Left ventricle myocardium superior (tissue), 1 donor: ENCODE measurements at places on chromosomes 1 and 21. TPM values are rescaled to one million over a fixed set of nuclear protein-coding genes. Genes with fewer than 3 reads are reported as not detected.

The PRAMEF4 gene
- total RNA-seq: not detected

The FCRL3 gene
- not detected for total RNA-seq

The FCMR gene
- total RNA-seq: 6.2 TPM

The PLA2G4A gene
- total RNA-seq: 1.4 TPM

The ORC1 gene
- total RNA-seq: 0.32 TPM

The CDC20 gene
- total RNA-seq: 1.3 TPM

The DCST1 gene
- not detected for total RNA-seq

The TMEM54 gene
- total RNA-seq: 6.7 TPM

DNA sequence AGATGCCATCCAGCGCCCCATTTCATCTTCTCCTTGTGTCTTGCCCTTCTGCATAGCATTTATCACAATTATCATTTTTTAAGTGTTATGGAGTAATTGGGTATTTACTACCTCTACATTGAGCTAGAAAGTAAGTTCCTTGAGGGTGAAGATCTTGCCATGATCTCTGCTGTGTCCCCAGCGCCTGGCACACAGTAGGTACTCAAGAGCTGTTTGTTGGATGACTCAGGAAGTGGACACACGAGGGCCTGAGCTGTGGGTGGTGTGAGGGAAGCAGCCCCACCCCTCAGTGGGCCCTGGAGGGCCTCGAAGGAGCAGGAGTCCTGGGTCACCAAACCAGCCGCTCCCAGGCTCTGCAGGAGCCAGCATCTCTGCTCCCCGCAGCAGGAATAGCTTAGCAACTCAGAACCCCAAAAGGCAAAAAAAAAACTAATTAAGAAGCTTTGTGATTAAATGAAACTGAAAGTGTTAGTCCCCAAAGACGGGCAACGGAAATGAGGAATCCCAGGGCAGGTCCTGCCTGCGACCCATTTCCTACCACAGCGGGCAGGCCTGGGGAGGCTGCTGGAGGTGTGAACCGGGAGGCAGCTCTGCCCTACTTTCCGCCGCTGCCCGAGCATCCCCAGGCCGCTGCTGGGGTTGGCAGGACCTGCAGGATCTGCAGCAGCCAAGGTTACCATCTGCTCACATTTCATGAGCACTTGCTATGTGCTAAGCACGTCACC lies 87.7 kb downstream of the LACTBL1 start:
- DNase-seq: peak; percentile 14

- no peak for DNase-seq
Measured at GRCh38 chr1:43337588-43337987, at the start of gene MPL. Gene MPL, plus strand, starts transcription at chr1:43337818. Its CDS starts 31 bp downstream, at chr1:43337849.

GRCh38 chr1:3863231-3863935 lies 6.1 kb downstream of the DFFB start:
- no peak for DNase-seq

DNA sequence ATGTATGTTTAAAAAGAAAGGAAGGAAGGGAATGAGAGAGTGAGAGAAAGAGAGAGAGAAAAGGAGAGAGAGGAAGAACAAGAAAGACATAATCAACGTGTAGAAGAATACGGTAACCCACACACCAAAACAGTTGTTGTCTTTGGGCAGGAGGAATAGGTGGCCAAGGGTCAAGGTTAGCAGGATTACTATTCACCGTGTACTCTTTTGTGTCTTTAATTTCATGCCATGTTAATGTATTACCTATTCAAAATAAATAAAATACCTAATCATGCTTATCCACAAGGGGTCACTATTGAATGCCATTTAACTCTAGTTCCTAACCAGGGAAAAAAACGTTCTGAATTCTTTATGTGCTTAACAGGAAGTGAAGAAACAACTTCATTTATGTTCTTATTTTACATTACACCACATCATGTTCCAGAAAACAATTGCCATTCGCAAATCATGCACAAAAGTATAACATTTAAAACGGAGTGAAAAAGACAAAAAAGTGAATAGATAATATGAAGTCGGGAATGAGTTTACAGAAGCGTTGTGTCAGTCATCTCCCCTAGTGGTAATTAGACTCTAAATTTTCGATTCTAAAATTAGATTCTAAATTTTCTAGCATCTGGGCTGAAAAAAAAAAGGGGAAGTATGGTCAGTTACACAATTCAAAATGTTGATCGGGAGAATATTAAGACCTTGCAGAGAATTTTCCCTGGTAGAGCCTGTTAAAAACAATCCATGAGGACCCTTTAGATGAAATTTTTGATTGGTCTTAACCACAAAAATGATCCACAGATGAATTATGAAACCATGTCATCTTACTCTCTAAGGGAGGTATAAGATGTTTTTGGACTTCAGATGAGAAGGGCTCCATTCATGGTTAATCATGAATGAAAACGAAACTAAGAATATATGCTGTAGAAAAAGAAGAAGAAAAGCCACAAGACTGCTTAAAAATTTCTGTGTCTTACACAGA lies 700 bp upstream of the KMO start:
- no peak for DNase-seq

DNA sequence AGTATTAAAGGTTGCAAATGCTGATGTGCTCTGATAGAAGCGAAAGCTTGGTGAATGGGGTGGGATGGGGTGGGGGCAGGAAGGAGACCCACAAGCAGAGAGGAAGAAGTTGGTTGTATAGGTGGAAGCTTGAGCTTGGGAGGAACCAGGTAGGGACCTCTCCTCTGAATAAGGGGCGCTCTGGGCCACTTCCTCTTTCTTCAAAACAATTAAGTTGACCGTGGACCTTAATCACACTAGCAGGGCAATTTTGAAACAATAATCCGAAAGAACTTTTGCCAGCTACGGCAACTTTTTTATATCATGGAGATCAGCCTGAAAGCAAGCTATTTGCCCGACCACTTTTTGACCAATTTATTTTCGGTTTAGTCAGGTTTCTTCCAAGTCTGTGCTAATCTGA lies 1.9 kb upstream of the DYRK1A start:
- DNase-seq: no peak

DNA sequence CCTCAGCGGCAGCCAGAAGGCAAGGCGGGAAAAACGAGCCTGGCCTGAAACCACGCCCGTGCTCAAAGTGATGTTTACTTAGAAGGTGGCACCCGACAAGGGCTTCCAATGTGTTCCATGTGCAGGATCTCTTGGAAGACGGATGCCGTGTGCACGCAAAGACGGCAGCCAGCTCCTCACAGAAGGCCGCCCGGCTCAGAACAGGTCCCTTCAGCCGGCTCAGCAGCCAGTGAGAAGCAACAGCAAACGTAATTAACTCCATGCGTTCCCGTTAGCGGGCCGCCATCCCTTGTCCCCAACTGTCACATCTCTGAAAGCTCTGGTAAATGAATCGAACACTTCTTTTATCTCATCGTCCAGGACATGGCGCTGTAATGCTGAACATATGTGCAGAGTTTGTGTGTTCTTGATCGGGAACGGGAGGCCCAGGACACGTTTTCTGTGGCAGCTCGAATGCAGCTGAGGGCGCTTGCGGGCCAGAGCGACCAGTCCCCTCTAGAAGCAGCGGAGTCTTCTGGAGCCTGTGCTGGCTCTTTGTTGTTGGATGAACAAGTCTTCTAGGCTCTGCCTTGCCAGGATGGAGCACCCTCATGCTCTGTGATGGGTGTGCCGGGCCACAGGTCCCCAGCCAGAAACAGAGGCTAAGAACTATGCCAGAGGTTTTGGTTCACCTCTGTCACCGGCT lies 94.6 kb upstream of the ARHGEF16 start:
- DNase-seq: no peak

- DNase-seq: no peak
Measured at GRCh38 chr1:45200906-45201500, 5.4 kb downstream of the ZSWIM5 start.

DNA sequence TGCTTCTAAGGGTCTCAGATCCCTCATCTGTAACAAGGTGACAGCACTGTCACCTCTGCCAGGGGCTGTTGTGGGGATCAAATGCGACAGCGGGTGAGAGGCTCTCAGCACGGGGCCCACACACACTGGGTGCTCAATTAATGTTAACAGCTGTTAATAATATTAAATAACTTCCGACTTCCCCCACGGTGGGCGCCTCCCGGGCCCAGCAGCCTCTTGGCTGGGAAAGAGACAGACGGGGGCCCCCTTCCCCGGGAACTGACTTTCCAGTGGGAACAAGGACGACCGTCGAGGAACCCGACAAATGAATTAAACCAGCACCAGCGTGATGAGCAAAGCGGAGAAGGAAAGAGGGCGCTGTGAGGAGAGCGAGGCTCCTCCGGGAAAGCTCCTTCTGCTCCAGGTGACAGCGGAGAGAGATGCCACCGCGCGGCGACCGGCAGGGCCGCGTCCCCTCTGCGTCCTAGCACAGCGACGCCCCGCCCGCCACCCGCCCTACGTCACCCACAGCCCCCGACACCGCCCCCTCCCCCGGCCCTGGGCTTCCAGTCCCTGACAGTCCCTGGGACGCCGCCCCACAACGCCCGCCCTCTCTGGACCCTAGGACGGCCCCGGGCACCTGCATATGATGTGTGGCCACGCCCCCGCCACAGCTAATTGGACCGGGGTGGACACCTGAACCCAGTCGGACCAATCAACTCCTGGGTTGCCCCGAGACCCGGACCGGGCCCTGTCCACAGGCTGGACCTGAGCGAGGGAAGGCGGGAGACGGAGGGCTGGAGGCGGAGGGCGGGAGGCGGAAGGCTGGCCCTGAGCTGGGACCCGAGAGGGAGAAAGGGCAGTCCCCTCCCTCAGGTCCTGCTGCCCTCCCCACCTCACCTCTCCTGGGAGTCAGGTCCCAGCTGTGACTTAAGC lies 38.2 kb downstream of the MATN1 start:
- peak; percentile 63 for DNase-seq

DNA sequence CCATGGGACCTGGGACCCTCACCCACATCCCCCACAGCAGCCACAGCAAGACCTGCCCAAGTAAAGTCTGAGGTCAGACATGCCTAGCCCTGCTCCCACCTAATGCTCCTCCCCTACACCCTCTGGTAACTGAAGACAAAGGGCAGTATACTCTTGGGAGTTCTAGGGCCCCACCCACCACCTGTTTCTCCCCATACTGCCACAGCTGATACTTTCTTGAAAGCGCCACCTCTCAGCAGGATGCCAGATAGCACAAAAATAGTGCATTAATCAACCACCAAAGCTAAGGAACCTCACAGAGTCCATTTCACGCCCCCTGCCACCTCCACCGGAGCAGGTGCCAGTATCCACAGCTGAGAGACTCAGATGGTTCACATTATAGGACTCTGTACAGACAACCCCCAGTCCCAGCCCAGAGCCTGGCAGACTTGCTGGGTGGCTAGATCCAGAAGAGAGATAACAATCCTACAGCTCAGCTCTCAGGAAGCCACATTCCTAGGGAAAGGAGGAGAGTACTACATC lies 238.1 kb downstream of the LRRC40 start:
- no peak for DNase-seq

GRCh38 chr1:208085655-208086515 lies 158.3 kb downstream of the PLXNA2 start:
- no peak for DNase-seq

DNA sequence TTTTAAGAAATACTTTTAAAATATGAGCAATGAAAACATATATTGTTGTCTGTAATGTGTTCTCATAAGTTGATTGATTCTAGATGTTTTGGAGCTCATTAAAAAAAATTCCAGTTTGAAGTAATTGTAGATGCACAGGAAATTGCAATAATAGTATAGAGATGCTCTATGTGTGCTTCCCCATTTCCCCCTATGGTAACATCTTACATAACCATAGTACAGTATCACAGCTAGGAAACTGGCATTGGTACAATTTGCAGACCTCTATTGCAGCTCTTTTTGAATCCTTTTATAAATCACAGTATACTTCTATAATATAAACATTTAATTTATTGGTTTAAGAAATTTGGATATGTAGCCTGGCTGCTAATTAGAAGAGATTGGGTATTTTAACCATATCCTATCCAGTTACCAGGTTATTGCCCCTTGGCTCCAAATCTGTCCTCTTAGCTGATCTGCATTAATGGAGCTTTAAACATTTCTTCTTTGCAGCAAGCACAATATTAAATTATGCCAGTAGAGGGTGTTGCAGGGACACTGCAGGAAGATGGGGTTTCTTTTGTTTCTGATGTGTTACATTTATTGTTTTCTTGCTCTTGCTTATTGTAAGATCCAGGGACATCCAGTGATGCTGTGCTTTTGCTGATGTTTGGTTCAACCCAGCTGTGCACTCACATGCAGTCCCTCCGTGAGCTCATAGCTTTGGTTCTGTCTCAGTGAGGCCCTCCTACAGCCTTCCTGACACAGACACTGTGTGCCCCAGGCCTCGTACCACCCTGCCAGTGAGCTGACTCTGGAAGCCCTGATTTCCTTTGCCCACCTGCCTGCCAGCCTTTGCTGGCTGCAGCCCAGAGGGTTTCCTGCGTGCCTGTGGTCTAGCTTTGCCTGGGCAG lies 103.3 kb downstream of the RABGAP1L start:
- DNase-seq: no peak

DNA sequence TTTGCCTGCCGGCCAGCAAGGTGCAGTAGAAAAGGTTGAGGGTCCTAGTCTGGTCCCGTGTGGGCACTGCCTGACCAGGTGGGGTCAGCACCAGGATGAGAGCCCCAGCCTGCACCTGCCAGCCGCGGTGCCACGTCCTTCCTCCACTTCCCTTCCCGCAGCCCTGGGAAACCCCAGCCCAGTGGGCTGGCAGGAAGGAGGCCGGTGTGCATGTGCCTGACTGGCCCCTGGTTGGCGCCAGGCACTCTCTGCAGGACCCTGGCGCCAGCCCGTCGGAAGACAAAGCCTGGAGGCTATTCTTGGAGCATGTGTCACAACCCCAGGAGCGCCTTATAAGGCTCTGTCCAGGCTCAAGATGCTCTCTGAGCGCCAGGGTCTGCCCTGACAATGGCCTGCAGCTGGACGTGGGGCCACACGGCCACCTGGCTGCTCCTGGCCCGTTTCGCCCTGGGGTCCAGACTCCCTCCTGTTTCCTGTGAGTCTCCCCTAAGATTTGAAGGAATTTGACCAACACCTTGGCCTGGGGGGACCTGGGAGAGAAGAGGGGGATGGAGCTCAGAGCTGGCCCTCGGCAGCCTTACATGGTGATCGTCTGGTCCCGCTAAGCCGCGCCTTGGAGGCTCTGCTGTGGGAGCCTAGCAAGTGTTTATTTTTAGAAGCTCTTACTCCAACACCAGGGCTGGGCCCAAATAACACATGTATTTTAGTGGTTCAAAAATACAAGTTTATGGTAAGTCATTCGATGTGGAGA lies 31.9 kb upstream of the POFUT2 start:
- peak; percentile 66 for DNase-seq

GRCh38 chr1:38677756-38678155 lies 181.8 kb downstream of the RRAGC start:
- DNase-seq: no peak

DNA sequence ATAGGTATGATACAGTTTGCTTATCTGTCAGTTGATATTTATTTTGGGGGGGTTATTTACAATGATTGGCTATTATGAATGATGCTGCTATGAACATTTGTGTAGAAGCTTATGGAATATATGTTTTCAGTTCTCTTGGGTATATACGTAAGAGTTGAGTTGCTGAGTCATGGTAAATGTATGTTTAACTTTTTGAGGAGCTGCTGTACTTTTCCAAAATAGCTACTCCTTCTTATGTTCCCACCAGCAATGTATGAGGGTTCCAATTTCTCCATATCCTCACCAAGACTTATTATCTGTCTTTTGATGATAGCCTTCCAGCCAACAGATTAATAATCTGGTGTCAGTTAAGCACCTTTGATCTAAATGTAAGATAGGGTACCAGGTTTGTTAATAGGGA lies 11.9 kb downstream of the SOAT1 start:
- no peak for DNase-seq
